ENCODE measurements at places on chromosomes 16 and 17.
A peak's percentile ranks its signal among the peaks of the same experiment; 100 is the strongest.

GRCh38 chr17:81330884-81331245, 35.8 kb upstream of the SLC38A10 start:
- DNase-seq = no peak

GRCh38 chr17:5097101-5097834, 14.4 kb downstream of the ZNF232 start:
- no peak for DNase-seq

DNA sequence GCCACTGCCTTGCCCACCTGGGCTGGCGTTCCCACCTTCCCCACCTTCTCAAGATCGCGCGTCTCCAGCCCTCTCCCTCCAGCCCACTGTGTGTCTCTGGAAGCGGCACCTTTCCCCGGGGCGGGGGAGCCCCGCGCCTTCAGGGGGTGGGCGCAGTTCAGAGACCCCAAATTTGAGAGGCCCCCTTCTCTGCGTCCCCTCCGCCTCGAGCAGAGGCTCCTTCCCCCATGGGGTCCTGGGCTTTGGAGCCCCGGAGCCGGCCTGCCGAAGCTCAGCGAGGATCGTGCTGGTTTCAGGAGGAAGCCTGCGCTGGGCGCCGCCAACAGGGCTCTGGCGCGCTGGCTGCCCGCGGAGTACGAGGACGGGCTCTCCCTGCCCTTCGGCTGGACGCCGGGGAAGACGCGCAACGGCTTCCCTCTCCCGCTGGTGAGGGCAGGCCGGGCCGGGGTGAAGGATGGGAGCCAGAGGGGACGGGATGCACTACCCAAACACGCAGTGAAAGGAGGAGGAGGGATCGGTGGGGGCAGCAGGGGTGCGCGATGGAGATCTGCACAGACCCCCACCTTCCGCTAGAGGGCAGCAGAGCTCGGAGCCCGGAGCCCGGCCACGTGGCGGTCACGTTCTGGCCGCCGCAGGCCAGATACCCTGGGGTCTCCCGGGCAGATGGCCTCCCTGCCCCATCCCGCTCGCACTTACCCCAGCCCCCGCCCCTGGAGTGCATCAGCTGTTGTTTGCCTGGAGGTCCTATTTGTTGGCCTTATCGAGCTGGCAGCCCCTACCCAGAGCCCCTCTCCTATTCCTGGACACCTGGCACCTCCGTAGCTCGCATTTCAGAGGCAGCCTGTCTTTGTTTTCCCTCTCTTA, 11.1 kb downstream of the LPO start:
- peak; percentile 84 for DNase-seq

DNA sequence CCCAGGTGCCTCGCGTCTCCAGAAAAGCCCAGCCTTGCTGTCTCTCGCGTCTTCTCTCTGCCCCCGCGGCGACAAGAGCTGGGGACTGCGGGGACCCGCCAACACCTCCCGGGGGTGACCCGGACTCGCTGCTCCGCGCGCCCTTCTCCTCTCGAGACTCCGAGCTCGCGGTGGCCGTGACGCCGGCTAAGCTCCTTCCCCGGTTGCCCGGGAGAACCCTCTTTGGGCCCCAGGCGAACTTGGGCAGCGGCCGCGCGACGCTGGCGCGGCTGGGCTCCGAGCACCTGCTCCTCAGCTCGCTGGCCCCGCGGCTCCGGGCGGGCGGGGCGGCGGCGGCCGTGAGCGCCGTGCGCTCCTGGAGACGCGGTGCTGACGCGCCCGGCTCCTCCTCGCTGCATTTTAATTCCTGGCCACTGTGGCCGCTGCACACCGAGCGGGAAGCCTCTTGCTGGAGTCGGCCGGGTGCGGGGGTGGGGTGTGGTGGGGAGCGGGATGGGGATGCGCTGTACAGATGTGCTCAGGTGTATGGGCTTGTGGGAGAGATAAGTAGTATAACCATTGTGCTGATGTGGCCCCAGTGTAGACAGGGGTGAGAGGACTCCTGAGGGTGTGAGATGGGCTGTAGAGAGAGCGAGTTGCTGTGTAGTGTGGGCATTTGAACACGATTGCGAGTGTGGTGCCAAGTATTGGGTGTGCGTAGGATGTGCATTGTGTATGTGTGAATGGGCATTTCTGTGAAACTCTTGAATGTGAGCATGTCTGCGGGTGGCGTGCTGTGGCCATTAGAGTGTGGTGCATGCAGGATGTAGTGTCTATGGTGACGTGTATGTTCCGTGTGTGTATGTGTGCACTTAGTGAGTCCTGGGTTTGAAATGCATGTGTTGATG, at the start of gene ASIC2:
Gene ASIC2 (minus strand): TSS at position 315 of the 887 bp plus-strand sequence.
- DNase-seq = no peak

GRCh38 chr16:66926961-66927436, 1.7 kb upstream of the RRAD start:
- DNase-seq = no peak

DNA sequence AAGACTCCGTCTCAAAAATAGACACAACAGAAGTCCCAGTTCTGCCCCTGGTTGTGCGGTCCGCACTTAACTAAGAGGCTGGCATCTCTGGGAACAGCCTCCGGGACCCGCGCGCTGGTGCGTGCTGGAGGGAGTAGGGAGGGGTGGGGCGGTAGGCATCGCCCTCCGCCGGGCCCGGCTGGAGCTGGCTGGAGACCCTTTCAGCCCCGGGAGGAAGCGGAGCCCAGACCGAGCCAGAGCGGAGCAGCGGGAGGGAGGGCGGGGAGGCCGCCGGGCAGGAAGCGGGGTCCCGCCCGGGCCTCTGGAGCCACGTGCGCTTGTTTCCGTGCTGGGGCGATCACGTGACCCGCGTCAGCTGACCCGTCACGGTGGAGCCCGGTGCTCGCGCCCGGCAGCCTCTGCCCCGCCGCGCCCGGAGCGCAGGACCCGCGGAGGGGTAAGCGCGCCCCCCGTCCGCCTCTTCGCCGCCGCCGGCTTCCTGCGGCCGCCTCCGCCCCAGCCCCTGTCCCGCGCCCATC, at the start of gene WDR81:
Gene WDR81 (plus strand): TSS at position 354 of the 518 bp plus-strand sequence. CDS start 256 bp downstream, outside the sequence.
- DNase-seq = peak; percentile 89

DNA sequence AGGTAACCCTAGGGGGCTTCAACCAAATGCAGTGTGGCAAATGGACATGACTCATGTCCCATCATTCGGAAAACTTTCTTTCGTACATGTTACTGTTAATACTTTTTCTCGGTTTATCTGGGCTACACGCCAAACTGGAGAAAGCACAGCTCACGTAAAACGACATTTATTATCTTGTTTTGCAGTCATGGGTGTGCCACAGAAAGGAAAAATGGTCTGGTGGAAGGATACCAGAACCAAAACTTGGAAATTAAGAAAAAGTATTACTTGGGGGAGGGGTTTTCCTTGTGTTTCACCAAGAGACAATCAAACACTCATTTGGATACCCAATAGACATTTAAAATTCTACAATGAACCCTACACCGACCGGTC, 23.6 kb downstream of the ALOX15B start:
- no peak for DNase-seq

DNA sequence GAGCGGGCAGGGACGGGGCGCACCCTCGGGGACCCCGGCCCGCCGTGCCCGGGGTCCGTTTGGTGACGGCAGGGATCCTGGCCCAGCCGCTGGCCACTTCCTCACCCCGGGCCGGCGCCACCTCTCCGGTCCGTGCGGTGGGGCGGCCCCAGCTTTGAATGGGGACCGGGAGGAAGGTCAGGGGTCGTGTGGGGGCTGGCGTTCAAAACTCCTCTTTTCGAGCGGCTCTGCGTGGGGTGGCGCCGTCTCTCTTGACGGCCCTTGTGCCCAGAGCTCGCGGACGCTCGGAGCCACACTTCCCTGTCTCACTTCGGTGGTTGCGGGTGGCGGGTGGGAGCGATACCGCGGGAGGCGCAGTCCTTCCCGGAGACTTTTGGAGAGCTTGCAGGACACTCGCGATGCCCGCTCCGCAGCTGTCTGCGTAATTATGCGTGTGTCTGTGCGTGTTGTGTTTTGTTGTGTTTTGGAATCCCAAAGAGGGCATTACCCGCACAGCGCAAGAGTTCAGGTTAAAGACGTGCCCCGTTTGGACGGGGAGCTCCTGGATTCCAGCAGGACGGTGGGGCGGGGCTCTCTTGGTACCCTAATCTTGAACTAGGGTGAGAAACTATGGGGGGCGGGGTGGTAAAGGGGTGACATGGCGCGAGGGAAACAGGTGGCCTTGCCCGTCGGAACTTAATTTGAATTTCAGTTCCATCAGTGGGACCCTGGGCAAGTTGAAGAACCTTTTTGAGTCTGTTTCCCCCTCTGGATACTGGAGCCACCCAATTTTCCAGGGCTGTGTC, 637 bp downstream of the PLCG2 start:
- no peak for DNase-seq

DNA sequence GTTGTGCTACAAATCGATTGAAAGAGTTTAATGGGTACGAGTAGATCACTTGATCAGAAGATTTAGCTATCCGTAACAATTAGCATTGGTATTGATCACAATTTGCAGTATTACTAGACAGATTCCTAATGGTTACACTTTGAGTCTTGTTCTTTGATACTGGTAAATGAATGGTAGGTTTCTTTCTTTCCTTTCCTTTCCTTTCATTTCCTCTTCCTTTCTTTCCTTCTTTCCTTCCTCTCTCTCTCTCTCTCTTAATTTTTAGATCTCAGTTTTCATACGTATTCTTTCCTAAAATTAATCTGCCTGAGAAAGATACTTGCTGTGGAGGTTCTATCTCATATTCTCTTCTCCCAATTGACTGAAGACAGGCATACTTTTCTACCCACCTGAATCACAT, 17.9 kb downstream of the CPD start:
- no peak for DNase-seq

GRCh38 chr17:50697663-50698272, 9.9 kb downstream of the ANKRD40 start:
- DNase-seq = no peak

Data from stimulated activated CD4-positive, alpha-beta T cell treated with anti-CD3 and anti-CD28 coated beads, Interleukin-4, amount 100 ng/mL, for 24 hours (primary cell).